ENCODE measurements at places on chromosomes 3 and 15. TPM values are rescaled to one million over a fixed set of nuclear protein-coding genes. Genes with fewer than 3 reads are reported as not detected.
A peak's percentile ranks its signal among the peaks of the same experiment; 100 is the strongest.

DNA sequence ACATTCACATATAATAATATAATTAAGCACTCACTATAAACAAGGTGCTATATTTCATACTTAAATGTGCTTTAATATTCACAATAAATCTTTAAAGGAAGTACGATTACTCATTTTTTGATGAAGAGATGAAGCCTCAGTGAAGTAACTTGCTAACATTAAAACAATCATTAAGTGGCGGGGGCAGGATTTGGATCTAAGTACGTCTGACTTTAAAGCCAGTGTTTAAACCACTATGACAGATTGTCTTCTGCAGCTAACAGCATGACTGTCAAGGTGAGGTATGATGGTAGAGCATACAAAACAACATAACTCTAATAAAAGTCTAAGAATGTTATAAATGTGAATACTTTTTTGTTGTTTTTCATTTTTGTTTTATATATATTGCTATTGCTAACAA lies 862.1 kb downstream of the ROBO1 start:
- H3K27me3 ChIP-seq, result no peaks in the 10 kb centered on the region
- peaks cover 13% of the 10 kb centered on the region for H3K4me1 ChIP-seq
- DNase-seq, result no peak
- H3K4me3 ChIP-seq, result no peak overlapping the region
- no peak overlapping the region for H3K27ac ChIP-seq

DNA sequence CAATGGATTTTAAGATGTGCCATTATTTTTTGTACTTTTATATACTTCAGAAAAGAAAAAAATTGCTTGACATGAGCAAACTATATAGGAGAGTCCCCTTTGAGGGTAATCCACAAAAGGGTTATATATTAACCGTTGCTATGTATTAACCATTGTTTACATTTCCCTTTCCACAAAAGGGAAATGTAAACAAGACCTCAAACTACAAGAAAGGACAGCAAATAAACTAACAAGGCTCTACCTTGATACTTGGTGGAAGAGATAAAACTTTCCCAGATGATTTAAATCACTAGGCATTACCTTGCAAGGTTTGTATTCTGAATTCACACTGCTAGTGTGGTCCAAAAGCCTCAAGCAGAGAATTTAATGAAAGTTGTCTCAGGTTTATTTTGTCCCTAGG lies 616.3 kb upstream of the BCHE start:
- no peak overlapping the region for H3K27ac ChIP-seq
- peaks cover 6% of the 10 kb centered on the region for H3K4me1 ChIP-seq
- DNase-seq, result no peak
- no peaks in the 10 kb centered on the region for H3K27me3 ChIP-seq

GRCh38 chr15:98785807-98786621 lies 137.7 kb downstream of the IGF1R start:
- no peak overlapping the region for H3K4me3 ChIP-seq
- no peaks in the 10 kb centered on the region for H3K36me3 ChIP-seq
- H3K4me1 ChIP-seq, result peaks cover 57% of the 10 kb centered on the region
- H3K27ac ChIP-seq, result no peak overlapping the region

DNA sequence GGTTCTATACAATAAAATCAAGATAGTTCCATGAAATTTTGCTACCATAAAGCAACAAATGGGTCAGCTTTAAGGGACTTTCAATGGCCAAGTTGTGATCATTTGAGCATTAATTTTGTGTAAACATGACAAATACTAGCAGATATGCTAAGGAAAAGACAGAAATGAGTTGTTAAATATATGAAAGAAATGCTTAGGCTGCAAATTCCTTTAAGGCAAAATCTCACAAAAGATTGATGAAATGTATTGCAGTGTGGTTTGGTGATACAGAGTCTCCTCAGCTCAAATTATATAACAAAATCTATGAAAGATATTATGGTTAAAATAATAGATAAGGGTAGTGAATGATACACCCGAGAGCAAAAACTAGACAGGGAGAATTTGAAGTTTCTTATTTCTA lies 377.2 kb downstream of the RAP2B start:
- H3K27me3 ChIP-seq, result peaks cover 9% of the 10 kb centered on the region
- no peaks in the 10 kb centered on the region for H3K4me1 ChIP-seq
- no peak overlapping the region for H3K27ac ChIP-seq
- no peak overlapping the region for H3K4me3 ChIP-seq

DNA sequence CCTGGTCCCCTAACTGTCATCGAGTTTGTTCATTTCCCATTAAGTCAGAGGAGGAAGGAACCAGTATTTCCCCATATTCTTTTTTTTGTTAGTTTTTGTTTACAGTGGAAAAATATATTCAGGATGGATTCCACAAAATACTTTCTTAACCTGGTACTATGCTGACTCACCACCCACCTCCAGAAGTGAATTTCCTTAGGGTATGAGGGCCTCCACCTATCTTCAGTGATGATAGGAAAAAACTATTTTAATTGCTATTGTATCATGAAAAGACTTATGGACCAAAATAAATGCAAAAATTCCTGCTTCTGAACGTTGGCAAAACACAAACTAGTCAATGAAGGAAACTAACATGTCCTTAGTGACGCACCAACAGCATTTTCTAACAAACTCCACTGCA lies 64.2 kb upstream of the FOXP1 start:
- no peak overlapping the region for H3K4me3 ChIP-seq
- H3K27ac ChIP-seq, result no peak overlapping the region
- DNase-seq, result no peak
- no peaks in the 10 kb centered on the region for H3K36me3 ChIP-seq
- peaks cover 7% of the 10 kb centered on the region for H3K4me1 ChIP-seq
- H3K27me3 ChIP-seq, result no peaks in the 10 kb centered on the region

- peaks cover 19% of the 10 kb centered on the region for H3K27me3 ChIP-seq
- H3K4me1 ChIP-seq, result no peaks in the 10 kb centered on the region
- H3K4me3 ChIP-seq, result no peak overlapping the region
- no peak overlapping the region for H3K27ac ChIP-seq
- no peaks in the 10 kb centered on the region for H3K36me3 ChIP-seq
Measured at GRCh38 chr3:52777959-52778805, 783 bp downstream of the ITIH1 start.

GRCh38 chr3:65667963-65668362 lies 370.8 kb downstream of the MAGI1 start:
- H3K4me1 ChIP-seq, result peaks cover 13% of the 10 kb centered on the region
- H3K4me3 ChIP-seq, result no peak overlapping the region
- H3K36me3 ChIP-seq, result no peaks in the 10 kb centered on the region
- no peak overlapping the region for H3K27ac ChIP-seq
- H3K27me3 ChIP-seq, result no peaks in the 10 kb centered on the region

DNA sequence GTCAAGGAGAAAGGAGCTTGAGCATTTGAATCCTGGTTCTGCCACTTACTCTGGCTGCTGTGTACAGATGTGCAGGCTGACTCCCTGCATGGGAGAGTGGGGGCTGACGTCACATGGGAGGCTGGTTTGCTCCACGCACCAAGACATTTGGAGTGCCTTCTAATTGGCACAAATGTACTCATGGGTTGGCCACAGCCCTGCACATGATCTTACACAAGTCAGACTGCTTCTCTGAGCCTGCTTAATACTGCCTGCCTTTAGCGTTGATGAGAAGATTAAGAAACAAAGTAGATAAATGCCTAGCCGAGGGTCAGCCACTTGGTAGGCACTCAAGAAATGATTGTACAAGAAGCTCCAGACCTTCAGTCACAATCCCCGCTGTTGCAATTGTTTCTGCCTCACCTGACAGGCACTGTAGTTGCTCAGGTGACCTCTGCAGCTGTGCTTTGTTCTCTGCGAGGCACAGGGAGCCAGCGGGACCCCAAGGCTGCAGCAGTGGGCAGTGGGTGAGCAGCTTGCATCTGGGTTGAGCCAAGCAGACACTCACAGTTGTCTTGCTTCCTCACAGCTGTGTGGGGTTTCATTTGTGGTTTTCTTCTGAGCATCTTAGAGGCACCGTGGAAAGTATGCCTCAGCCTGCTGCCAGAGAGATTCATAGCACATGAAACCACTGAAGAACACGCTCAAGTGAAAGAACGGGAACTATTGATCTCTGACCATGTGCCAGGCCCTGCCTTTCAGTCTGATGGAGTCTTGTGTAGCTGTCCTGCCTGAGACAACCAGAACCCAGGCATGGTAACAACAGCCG lies 33.1 kb downstream of the GRK7 start:
- no peak for DNase-seq
- H3K36me3 ChIP-seq, result no peaks in the 10 kb centered on the region
- no peak overlapping the region for H3K4me3 ChIP-seq
- no peaks in the 10 kb centered on the region for H3K27me3 ChIP-seq
- H3K4me1 ChIP-seq, result peaks cover 5% of the 10 kb centered on the region

- DNase-seq, result peak; percentile 86
- peaks cover 4% of the 10 kb centered on the region for H3K27me3 ChIP-seq
- peaks cover 57% of the 10 kb centered on the region for H3K4me1 ChIP-seq
- peak overlapping the region; percentile 90 for H3K4me3 ChIP-seq
Measured at GRCh38 chr3:186107215-186108105, 1.4 kb downstream of the ETV5 start.

DNA sequence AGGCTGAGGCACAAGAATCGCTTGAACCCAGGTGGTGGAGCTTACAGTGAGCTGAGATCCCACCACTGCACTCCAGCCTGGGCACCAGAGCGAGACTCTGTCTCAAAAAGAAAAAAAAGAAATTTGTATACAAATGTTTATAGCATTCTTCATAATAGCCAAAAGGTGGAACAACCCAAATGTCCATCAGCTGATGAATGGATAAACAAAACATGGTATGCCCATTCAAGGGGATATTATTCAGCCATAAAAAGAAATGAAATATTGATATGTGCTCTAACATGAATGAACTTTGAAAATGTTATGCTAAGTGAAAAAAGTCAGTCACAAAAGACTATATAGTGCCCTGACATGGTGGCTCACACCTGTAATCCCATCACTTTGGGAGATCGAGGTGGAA lies 11.4 kb downstream of the LHFPL4 start:
- no peak overlapping the region for H3K27ac ChIP-seq
- H3K36me3 ChIP-seq, result no peaks in the 10 kb centered on the region
- no peaks in the 10 kb centered on the region for H3K4me1 ChIP-seq
- DNase-seq, result no peak

DNA sequence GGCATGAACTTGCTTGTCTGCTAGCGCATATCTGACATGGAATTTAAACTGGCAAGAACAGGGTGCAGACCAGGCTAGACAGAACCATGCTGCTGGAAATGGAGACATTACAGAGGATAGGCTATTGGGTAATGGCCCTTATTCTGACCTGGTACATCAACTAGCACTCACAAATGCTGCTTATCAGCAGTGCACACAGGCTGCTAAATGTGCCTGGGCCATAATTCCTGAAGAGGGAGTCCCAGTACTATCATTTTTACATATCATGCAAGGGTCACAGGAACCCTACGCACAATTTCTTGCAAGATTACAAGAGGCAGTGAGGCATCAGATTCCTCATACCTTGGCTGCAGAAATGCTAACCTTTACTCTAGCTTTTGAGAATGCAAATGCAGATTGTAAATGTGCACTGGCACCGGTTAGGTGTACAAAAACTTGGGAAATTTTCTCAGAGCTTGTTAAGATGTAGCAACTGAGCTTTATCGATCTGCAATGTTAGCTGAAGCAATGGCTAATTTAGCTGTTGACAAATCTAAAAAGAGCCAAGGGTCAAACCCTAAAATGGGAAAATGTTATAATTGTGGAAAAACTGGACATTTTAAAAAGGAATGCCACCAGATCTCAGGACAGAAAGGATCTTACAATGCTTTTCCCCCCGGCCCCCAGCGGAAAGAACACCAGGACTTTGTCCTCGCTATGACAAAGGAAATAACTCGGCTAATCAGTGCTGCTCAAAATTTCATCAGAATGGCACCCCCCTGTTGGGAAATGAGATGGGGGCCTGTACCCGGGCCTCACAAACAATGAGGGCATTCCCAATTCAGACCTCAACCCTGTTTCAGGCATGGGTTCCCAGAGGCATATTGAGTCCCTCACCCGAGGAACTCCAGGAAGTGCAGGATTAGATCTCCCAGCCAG lies 21.1 kb downstream of the CCRL2 start:
- H3K27me3 ChIP-seq, result peaks cover 7% of the 10 kb centered on the region
- no peak overlapping the region for H3K4me3 ChIP-seq
- DNase-seq, result no peak
- no peaks in the 10 kb centered on the region for H3K36me3 ChIP-seq

GRCh38 chr3:56379723-56380287 lies 88.5 kb downstream of the ERC2 start:
- H3K27ac ChIP-seq, result no peak overlapping the region
- H3K27me3 ChIP-seq, result no peaks in the 10 kb centered on the region
- H3K36me3 ChIP-seq, result no peaks in the 10 kb centered on the region
- no peaks in the 10 kb centered on the region for H3K4me1 ChIP-seq
- H3K4me3 ChIP-seq, result no peak overlapping the region

DNA sequence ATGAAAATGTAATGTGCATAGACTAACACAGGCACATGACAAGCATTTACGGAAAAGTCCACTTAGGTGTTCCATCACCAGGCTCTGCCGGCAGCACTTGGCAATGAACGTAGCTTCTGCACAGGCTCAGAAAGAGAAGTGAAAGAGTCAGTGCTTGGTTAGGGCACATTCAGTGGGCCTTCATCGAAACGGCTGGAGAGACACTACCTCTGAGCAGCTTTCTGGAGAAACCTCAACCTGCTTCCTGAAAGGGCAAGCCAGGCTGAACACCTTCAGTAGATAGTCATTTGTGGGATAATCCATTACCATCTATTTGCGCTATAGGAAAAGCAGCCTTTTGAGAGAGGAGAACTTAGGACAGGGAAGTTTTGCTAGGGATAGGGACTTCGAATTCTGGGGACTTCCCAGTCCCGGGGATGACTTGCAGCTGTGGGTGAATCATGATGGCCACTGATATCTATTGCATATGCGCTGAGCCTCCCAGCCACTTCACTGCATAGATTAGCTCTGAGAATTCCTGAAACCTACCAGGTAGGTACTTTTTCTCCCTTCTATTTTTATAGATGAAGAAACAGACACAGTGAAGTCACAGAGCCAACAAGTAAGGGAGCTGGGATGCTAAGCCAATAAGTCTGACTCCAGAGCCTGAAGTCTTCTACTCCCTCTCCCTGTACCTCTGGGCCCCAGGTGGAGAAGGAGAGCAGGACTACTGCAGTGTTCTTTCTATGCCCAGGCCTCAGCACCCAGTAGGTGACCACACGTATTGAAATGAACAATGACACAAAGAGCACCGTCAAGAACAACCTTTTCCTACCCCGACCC lies 4.2 kb upstream of the SH2D7 start:
- H3K27ac ChIP-seq, result no peak overlapping the region
- H3K4me1 ChIP-seq, result peaks cover 12% of the 10 kb centered on the region
- H3K27me3 ChIP-seq, result no peaks in the 10 kb centered on the region
- H3K36me3 ChIP-seq, result no peaks in the 10 kb centered on the region

The CYP1A1 gene
- total RNA-seq, result 0.18 TPM

The ACTC1 gene
- total RNA-seq, result 4.0 TPM

The FAM43A gene
- 38.6 TPM for total RNA-seq

The HDC gene
- total RNA-seq, result not detected

The FAH gene
- 9.5 TPM for total RNA-seq
